ENCODE measurements at places on chromosomes 11 and 22. TPM values are rescaled to one million over a fixed set of nuclear protein-coding genes. Genes with fewer than 3 reads are reported as not detected.

The LARGE1 gene
- 55.2 TPM for total RNA-seq

The BATF2 gene
- total RNA-seq: 14.3 TPM

The MS4A6E gene
- total RNA-seq: not detected

The OR52E2 gene
- total RNA-seq: not detected

The MYOD1 gene
- total RNA-seq: not detected

The SYCE3 gene
- total RNA-seq: not detected

The MGAT3 gene
- not detected for total RNA-seq

The FOLR2 gene
- not detected for total RNA-seq

Measured in melanocyte of skin (primary cell).